ENCODE measurements at places on chromosomes 5 and 9.

- DNase-seq = peak; percentile 87
Measured at GRCh38 chr9:136978073-136978864, 965 bp downstream of the PTGDS start.

- DNase-seq = no peak
Measured at GRCh38 chr5:127987354-127988145, 96.0 kb upstream of the SLC12A2 start.

DNA sequence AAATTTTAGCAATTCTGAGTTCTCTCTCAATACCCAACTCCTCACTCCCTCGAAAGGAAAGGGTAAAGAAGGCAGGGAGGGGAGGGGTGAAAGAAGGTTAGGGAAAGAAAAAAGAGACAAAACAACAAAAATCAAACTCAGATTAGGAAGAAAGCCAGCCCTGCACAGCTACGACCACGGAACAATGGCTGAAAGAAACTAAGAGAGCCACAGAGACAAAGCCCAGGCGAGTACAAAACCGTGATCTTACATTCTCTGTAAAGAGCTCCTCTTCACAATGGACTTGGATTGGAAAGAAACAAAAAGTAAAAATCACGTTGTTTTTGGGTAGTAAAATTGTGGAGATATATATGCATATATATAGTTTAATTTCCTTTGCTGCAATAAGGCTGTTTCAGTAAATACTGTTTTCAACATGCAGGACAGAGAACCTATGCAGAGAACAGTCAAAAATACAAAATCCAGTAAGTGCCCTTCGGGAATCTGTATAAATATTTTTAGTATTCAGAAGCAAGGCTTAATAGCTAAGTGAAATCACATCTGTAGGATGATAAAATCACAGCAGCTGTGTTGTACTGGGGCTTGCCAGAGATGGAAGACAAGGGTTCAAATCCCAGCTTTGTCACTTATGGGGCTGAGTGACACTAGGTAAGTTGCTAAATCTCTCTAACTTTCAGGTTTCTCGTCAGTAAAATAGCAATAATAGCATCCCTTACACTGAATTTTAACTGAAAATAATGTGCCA, 16.9 kb downstream of the PSMB7 start:
- no peak for DNase-seq

GRCh38 chr9:120714846-120715388, 647 bp upstream of the MEGF9 start:
- DNase-seq = no peak

DNA sequence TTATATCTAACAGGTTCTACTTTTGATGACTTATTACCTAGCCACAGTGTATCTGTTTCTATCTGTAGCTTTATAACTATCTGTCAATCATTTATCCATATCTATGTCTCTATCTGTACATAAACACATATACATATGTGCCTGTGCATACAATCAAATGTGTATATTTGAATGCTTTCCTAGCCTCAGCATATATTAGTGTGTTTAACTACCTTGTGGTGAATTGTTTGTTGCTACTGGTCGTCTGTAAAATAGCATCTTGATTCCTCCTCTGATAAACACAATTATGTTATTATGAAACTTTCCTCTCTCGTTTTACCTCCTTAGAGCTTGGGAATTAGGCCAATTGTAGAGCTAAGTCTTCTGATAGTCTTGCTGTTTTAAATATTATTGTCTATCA, 44.4 kb downstream of the PARP8 start:
- no peak for DNase-seq

- DNase-seq = no peak
Measured at GRCh38 chr5:110043025-110043424, 353.3 kb downstream of the MAN2A1 start.

DNA sequence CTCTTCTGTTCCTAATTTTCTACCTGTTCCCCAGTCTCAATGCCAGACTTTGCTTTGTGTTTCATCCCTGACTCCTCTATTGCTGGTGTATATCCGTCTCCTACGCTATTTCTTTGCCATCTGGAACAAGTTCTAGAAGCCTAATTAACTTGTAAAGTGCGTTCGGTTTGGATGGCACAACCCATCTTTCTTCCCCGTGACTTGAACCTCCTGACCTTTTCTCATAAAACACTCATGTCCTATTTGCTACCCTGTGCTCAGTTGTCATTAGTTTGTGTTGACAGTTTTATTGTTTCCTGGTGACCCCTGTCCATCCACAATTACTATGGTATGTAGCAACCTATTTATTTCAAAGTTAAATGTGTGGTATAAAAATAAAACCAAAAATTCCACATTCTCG, 323.5 kb downstream of the TLE4 start:
- DNase-seq = no peak

DNA sequence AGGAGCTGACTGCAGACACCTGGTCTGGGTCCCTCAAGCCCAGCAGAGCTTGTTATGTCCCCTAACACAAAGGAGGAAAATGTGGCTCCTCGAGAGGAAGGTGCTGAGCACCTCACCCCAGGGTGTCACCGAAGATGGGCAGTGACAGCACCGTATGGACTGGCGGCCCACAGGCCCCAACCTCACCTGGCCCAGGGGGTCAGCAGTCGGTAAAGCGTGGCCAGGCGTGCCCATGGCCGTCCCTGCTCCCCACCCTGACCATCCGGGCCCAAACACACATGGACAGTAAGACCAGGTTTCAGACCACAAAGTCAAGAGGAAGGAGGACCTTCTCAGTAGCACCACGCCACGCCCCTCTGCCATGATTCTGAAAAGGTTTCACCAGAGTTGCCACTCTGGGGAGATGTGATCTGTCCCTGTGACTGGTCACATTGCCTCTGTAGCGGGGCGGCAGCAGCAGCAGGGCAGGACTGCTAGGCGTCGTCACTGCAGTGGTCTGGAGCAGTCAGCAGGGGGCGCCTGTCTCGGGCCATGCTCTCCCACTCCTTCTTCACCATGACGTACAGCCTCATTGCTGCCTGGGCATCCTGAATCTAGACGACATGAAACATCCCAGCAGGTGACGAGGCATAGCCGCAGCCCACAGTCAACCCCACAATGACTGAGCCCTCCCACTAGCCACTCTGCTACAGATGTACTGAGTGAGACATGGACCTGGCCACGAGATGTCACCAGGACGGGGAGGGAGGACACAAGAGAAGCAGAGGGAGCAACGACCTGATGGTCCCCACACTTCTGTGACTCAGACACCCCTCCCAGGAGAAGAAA, 11.1 kb downstream of the REXO4 start:
- DNase-seq = peak; percentile 90

DNA sequence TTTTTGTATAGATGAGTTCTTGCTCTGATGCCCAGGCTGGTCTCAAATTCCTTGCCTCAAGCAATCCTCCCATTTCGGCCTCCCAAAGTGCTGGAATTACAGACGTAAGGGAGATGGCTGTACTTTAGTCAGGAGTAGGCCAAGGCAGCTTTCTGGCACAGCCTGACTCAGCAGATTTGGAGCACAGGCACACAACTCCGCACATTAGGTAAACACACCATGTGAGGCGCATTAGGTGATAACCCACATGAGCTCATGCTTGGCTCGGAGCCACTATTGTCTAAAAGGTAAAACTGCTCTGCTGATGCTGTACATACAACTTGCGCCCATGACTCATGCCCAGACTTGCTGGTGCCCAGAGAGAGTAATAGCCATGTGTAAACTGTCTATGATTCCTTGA, 1157.9 kb downstream of the TAF11L14 start:
- DNase-seq = no peak

- no peak for DNase-seq
Measured at GRCh38 chr9:20043461-20043860, 254.6 kb upstream of the SLC24A2 start.

- DNase-seq = no peak
Measured at GRCh38 chr5:16936989-16937438, 926 bp upstream of the MYO10 start.

DNA sequence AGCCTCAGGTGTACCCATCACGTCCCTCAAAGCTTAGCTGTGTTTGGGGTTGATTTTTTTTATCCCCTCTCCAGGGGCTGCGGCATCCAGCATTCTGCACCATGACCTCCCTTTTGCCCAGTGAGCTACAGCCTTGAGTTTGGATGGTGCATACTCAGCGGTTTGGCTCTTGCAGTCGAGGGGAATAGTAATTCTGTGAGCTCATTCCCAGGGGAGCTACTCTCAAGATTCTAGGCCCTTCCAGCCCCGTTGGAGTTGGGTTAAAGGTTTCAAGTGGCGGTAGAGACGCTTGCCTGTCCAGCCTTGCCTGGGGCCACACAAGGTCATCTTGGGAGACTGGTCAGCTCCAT, 102.2 kb upstream of the SPRY4 start:
- DNase-seq = no peak

DNA sequence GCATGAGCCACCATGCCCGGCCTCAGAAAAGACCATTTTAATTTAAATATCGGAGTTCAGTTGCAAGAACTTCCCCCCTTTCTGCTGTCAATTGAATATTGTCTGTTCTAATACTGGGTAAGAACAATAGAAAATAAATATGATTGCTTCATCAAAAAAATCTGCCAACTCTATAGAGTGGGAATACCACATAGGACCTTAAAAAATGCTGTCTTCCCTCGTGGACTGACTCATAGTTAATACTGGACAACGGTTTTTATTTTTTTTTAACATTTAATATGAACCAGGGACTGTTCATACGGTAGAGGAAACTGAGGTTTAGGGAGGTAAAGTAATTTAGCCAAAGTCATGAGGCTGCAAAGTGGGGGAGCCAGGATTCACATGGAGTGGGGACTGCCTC, 9.7 kb downstream of the ZNF462 start:
- DNase-seq = no peak

DNA sequence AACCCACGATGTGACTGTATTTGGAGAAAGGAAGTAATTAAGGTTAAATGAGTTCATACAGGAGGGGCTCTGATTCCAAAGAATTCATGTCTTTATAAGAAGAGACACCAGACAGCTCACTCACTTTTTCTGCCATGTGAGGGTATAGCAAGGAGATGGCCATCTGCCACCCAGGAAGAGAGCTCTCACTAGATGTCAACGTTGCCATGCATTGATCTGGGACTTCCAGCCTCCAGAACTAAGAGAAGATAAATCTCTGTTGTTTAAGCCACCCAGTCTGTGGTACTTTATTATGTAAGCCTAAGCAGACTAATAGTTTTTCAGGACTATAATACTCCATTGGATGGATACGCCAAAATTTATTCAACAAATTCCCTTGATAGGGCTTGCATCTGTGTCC, 89.8 kb upstream of the RAD23B start:
- DNase-seq = no peak

DNA sequence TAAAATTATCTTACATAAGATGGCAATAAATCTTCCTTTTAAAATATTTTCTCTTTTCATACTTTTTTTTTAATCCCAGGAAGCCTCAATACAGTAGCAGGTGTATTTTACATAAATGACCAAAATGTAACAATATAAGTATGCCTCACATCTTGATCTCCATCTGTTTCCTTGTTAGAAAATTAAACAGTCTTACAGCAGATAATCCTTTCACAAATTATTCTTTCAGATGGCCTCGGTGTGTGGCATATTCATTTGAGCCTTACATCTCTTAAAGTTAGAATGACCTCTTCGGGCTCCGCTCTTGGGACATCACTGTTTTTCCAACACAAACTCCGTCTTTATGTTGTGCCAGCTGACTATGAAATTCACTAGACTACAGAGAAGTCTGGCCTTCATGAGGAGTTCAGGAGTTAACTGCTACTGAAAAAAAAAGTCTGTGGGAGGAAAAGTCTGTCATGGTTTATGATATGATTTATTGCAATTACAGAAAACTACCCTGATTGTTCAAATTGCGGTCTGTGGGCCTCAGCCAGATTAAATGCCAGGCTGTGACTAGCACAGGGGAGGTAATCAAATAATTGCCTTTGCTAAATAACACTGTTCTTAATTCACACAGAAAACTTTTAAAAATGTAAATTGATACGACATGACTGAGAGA, 292.9 kb upstream of the PUM3 start:
- no peak for DNase-seq
